WERI-Rb-1 (cell line): ENCODE measurements at places on chromosomes 13 and 19.

DNA sequence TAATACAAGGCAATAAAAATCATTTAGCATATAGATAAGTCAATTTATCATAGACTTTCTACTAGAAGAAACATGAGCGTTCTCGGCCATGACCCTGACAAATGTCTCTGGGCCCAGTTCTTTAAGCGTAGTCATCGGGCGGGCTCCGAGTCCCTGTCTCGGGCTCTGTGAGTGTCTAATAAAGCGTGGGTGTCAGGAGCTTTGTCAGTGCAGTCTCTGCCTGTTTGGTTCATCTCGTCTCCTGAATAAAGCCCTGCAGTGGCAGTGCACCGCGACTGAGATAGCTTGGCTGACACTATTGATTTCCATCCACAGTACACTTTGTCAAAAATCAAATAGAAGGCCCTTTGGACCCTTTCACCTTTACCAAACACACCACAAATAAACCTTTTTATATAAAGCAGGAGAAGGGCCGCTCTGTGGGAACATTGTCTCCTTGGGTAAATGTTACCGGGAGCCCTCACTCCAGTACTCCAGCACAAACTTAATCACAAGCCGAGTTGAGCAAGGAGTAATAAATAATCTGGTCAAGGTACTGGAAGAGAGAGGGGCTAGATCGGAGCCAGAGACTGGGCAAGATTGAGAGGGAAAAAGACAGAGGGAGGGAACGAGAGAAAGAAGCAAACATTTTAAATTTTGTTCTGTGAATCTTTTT is 368.2 kb upstream of the TSHZ3 start:
- no peak for DNase-seq

- DNase-seq, result peak; percentile 46
Observed at GRCh38 chr13:97573011-97573410, 139.0 kb downstream of the RAP2A start.

- no peak for DNase-seq
Observed at GRCh38 chr19:50344661-50345318, 15.6 kb upstream of the KCNC3 start.

DNA sequence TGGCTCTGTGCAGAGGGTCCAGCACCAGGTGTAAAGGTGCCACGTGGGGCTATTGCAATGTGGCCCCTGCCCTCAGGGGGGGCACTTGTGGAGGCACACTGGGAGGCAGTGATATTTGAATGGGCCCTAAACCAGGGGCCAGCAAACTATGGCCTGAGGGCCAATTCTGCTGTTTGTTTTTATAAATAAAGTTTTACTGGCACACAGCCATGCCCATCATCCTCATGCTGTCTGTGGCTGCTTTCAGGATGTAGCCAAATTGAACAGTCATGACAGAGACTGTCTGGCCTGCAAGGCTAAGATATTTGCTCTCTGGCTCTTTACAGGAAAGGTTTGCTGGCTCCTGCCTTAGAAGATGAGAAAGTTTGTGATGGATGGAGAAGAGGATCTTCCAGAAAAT is 33.9 kb upstream of the RANBP3 start:
- DNase-seq, result no peak

- DNase-seq, result peak; percentile 64
Observed at GRCh38 chr19:3950871-3951861, 18.3 kb downstream of the NMRK2 start.

- no peak for DNase-seq
Observed at GRCh38 chr19:39469567-39469966, 11.1 kb upstream of the TIMM50 start.

DNA sequence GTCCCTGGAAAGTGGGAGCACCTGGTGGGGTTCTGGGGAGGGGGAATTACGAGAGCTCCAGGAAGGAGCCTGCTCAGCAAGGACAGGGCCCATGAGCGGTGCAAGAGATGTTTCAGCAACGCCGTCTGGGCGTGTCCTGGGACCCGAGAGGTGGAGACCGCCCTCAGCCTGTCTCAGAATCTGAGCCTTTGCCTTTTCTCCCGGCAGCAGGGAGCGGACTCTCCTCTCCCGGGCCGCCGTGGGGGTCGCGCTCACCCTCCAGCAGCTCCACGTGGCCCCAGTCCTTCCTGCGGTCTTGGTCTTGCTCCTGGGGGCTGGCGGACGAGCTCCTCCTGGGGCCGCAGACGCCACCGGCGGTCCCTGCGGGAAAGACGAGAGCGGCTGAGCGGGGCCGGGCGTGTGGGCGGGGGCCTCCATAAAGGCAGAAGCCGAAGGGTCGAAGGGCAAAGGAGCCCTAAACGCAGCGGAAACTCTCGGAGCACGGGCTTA is 714 bp downstream of the POLRMT start:
- DNase-seq, result peak; percentile 36

- no peak for DNase-seq
Observed at GRCh38 chr13:76503766-76504165, 382.4 kb downstream of the KCTD12 start.

DNA sequence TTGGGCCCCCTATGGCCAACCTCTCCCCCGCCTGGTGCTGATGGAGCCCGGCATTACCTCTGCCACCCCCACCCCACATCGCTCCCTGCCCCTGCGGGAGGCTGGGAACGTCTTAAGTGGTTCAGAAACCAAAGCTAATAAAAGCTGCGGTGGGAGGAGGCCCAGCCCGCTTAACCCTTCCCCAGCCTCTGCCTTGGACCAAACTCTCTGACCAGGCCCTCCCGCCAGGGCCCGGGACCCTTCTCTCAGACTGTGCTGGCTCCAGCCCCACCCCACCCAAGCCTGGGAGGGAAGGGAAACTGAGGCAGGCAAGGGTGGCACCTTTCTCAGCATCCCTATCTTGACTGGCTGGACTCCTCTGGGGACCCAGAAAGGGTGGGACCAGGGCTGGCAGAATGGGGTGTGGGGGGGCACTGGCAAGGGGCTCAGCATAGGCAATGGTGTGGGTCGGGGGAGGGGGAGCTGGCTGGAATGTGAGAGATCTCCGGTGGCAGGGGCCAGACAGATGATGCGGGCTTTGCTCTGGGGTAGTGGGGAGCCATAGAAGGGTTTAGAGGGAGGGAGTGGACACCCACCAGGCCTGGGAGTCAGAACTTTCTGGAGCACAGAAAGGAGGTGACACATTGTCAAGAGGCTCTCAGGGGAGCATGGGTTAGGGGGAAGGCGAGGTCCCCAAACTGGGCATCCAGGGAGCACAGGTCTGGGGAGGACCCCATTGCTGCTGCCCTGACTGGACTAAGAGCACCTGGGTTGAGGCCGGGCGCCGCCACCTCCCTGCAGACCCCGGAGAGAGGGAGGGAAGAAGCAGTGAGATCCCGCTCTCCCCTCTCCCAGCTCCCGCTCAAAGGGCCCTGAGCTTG is 21.9 kb downstream of the SMIM24 start:
- DNase-seq, result no peak

GRCh38 chr13:105997581-105998550 is 537.6 kb downstream of the EFNB2 start:
- peak; percentile 74 for DNase-seq

DNA sequence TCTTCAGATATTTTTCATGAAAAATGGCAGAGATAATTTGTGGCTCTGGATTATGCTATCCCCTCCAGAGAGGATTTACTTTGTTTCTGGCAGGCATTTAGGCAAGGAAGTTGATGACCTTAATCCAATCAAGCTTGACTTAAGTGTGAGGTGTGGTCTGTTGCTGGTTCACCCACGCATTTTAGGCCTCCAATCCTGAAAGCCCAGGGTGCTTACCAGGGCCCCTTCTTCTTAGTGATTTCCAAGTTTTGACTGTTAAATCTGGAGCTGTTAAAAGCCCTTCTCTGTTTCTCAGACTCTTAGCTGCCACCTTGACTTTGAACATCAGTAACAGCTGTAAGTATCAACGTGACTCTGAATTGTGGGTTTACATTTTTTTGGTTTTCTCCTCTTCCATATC is 161.8 kb downstream of the DNAJC15 start:
- DNase-seq, result no peak

- no peak for DNase-seq
Observed at GRCh38 chr13:84192125-84192524, 309.9 kb upstream of the SLITRK1 start.

GRCh38 chr13:106139942-106140341 is 395.5 kb downstream of the EFNB2 start:
- DNase-seq, result no peak

DNA sequence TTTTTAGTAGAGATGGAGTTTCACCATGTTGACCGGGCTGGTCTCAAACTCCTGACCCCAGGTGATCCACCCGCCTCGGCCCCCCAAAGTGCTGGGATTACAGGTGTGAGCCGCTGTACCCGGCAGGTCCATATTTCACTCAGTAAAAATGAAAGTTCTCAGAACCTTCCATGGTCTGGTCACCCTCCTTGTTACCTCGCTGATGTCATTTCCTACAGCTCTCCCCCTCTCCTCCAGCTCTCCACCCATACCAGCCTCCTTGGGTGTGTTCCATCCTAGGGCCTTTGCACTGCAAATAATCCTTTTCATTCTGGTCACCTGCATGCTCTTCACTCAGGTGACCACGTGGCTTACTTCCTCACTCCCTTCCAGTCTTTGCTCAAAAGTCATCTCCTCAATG is 78.2 kb upstream of the TNFSF11 start:
- no peak for DNase-seq

DNA sequence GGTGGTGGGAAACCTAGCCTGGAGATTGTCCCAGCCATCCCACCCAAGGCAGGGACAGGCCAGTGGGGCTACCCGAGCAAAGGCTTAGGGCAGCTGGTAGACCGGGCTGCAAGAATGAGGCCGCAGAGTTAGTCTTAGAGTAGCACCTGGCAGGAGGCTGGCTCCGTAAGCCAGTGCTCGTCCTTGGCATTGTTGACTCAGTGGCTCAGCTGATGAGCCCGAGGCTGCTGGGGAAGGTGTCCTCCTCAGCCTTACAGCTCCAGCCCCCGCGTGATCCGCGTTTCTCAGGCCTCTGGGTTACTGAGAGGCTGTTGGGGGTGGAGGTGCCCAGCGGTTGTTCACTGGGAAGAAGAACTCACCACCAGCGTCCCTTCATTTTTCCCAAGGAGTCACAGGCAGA is 24.7 kb downstream of the PPP1R37 start:
- no peak for DNase-seq
